Kidney tubule cell (primary cell): ENCODE measurements at places on chromosomes 5 and 9.

GRCh38 chr9:16530669-16531642 lies 339.5 kb downstream of the BNC2 start:
- DNase-seq = no peak

DNA sequence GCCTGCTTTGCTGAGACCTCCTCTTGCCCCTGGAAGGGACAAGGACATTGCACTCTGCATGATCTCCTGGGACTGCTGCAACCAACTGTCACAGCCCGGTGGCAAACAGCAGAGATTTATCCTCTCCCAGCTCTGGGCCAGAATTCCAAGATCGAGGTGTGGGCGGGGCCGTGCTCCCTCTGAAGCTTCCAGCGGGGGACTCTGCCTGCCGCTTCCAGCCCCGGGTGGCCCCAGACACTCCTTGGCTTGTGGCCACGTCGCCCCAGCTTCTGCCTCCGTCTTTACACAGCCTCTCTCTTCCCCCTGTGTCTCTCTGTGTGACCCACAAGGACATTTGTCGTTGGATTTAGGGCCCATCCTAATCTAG lies 67.1 kb downstream of the COL5A1 start:
- DNase-seq = no peak

DNA sequence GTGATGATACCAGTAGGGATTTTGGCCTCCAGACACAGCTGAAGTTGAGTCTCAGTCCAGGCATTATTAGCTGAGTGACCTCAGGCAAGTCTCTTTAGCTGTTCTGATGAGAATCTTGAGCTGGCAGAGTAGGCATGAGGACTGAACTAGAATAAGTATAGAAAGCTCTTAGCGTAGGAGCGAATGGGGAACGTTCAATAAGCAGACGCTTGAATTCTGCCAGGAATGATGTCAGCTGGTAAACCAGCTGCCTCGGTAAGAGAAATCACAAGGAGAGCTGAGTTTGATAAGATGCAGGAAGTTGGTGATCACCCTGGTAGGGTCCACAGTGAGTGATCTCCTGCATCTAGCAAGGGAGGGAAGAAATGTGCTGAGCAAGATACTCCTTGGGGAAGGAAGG lies 280.4 kb downstream of the NTRK2 start:
- DNase-seq = no peak

- DNase-seq = no peak
These were observed 58.6 kb upstream of the MEF2C start for GRCh38 chr5:88941581-88941980.

GRCh38 chr5:111781200-111781599 lies 24.2 kb upstream of the NREP start:
- peak; percentile 30 for DNase-seq

- DNase-seq = peak; percentile 59
These were observed 27.9 kb downstream of the C1QTNF2 start for GRCh38 chr5:160342413-160342941.

DNA sequence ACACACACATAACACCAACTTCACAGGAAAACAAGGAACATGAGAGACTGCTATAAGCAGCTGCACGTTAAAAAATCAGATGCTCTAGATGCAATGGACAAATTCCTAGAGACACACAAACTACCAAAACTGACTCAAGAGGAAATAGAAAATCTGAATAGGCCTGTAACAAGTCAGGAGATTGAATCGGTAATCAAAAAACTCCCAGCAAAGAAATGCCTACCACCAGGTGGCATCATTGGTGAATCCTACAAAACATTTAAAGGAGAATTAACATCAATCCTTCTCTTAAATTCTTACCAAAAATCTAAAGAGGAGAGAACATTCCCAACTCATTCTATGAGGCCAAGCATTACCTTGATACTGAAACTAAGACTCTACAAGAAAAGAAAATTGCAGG lies 54.9 kb downstream of the NDST1 start:
- peak; percentile 60 for DNase-seq

GRCh38 chr9:107141967-107142366 lies 141.1 kb upstream of the RAD23B start:
- DNase-seq = peak; percentile 26
